Smooth muscle cell of bladder (primary cell): ENCODE measurements at places on chromosomes 13 and 19. TPM values are rescaled to one million over a fixed set of nuclear protein-coding genes. Genes with fewer than 3 reads are reported as not detected.

The NLRP11 gene
- total RNA-seq, result not detected in 2 replicates

The IFNL1 gene
- not detected in 2 replicates for total RNA-seq

The SIGLEC6 gene
- not detected in 2 replicates for total RNA-seq

The TUBA3C gene
- total RNA-seq, result not detected in 2 replicates

The NLRP12 gene
- total RNA-seq, result under 0.01 TPM in 1 of 2 replicates, not detected in the other

The SLC15A1 gene
- total RNA-seq, result not detected in 2 replicates

The ZNF844 gene
- total RNA-seq, result 7.3 and 9.2 TPM in 2 replicates

The ZIC2 gene
- total RNA-seq, result not detected in 2 replicates

The CEACAM16 gene
- not detected in 2 replicates for total RNA-seq

The PVR gene
- 40.5 and 52.5 TPM in 2 replicates for total RNA-seq
